ENCODE measurements at places on chromosomes 6 and 20. TPM values are rescaled to one million over a fixed set of nuclear protein-coding genes. Genes with fewer than 3 reads are reported as not detected.
A peak's percentile ranks its signal among the peaks of the same experiment; 100 is the strongest.

GRCh38 chr6:168412456-168412855 is 28.5 kb upstream of the SMOC2 start:
- no peak for DNase-seq

The IPCEF1 gene
- not detected for total RNA-seq

GRCh38 chr6:121187200-121187832 is 147.0 kb downstream of the TBC1D32 start:
- no peak for DNase-seq

DNA sequence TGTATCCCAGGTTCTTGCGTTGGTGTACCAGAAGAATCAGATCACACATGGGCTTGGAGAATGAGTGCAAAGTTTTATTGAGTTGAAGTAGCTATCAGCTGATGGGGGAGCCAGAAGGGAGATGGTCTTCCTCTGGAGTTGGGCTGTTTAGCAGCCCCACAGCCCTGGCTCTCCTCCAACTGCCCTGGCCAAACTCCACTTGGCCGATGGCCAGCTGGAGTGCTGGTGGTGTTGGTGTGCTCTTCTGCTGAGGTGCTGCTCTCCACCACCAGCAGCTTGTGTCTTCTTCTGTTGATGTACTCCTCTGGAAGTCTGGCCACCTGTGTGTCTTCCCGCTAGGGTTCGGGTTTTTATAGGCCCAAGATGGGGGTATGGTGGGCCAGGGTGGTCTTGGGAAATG is 172.8 kb downstream of the TINAG start:
- peak; percentile 11 for DNase-seq

The PROKR2 gene
- not detected for total RNA-seq

The PRDM13 gene
- total RNA-seq, result not detected

DNA sequence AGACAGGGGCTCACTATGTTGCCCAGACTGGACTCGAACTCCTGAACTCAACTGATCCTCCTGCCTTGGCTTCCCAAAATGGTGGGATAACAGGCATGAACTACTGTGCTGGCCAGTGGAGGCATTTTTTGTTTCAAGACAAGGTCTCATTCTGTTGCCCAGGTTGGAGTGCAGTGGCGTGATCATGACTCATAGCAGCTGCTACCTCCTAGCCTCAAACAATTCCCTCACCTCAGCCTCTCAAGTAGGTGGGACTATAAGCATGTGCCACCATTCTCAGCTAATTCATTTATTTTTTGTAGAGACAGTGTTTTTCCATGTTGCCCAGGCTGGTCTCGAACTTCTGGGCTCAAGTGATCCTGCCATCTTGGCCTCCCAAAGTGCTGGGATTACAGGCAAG is 17.2 kb downstream of the ENPP3 start:
- peak; percentile 17 for DNase-seq

The BMP7 gene
- total RNA-seq, result not detected

DNA sequence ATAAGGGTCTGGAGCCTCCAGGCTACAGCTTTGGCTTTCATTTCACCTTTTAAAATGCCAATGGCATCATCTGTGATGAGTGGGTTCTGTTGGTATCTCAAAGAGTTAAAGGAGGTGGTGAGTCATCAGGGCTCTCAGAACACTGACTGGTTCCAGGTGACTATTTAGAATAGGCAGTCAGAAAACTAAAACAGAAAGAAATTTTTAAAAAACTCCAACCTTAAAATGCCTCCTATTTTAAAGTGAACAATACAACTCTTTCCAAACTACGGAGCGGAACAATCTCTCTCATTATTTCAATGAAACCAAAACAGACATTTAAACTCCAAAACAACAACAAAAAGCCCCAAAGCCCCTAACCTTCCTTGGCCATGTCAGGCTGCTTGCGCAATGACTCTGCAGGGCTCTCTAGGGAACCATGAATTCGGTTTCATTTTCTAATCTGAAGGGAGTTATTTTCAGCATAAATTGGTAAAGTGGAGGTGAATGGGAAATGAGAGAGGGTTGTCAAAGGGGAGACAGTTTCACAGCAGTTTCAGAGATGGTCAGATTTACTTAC is 194.9 kb downstream of the KIF6 start:
- peak; percentile 42 for DNase-seq

DNA sequence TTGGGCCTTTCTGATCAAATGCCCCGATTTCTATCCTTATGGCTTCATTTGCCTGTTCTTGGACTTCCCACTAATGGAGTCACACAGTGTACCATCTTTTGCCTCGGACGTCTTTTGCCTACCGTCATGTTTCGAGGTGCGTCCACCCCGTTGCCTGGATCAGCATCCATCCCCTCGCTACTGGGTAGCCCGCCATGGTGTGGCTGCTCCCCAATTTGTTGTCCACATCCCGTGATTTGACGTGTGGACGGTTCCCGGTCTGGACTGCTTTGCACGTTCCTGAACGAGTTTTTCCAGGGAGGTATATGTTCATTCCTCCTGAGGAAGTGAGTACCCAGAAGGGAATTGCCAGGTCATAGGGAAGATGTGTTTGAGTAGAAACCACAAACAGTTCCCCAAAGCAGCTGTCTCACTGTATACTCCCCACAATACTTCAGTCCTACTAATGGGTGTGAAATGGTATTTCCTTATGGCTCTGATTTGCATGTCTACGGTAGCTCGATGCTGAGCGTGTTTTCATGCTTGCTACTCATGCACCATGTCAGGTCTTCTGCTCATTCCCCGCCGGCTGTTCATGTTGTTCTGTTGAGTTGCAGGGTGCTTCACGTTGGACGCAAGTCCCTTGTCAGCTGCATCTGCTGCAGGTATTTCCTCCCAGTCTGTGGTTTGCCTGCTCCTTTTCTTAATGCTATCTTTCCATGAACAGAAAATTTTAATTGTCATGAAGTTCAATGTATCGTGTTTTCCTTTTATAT is 86.8 kb upstream of the AFDN start:
- no peak for DNase-seq

The OR2J3 gene
- not detected for total RNA-seq

GRCh38 chr6:166483573-166484250 is 101.0 kb upstream of the MPC1 start:
- no peak for DNase-seq

- DNase-seq, result no peak
Observed at GRCh38 chr6:39319621-39320362, 2.7 kb downstream of the KCNK16 start.

- DNase-seq, result no peak
Observed at GRCh38 chr20:46312075-46312944, 4.0 kb upstream of the CDH22 start.

Data from MCF 10A (cell line).